ENCODE measurements at places on chromosomes 11 and 22.

GRCh38 chr22:30867746-30868662, 100.6 kb downstream of the MORC2 start:
- DNase-seq, result no peak

DNA sequence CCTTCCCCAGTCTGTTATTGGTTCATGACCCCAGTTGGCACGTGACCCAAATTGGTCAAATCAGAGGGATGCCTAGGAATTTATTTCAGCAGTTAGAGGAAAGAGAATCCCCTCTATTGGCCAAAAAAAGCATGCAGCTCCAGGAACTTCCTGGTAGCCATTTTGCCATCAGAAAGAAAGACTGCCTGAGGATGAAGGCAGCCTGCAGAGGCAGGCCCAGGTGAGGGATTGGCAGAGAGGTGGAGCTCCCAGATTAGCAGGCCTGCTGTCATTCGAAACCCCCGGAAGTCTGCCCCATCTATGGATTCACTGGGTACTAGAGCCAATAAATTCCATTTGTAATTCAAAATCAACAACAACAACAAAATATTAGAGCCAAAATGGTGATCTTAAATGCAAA, 207.6 kb downstream of the CWF19L2 start:
- DNase-seq, result no peak

DNA sequence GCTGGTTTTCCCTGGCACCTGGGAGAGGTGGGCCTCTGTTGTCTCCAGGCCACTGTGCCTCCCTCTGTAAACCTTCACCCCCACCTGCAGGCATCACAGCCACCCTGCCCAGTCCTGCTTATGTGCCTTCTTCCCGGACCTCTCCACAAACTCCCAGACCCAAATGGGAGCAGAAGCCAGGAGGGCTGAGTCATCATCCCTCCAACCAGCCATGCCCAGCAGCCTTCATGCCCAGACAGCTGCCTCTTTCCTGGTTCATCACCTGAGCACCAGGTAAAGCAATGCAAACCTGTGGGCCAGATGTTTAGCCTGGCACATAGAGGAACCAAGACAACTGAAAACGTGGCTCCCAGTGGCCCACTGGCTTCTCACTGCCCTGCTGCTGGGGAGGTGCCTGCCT, 2.1 kb upstream of the TMPRSS4 start:
- no peak for DNase-seq

DNA sequence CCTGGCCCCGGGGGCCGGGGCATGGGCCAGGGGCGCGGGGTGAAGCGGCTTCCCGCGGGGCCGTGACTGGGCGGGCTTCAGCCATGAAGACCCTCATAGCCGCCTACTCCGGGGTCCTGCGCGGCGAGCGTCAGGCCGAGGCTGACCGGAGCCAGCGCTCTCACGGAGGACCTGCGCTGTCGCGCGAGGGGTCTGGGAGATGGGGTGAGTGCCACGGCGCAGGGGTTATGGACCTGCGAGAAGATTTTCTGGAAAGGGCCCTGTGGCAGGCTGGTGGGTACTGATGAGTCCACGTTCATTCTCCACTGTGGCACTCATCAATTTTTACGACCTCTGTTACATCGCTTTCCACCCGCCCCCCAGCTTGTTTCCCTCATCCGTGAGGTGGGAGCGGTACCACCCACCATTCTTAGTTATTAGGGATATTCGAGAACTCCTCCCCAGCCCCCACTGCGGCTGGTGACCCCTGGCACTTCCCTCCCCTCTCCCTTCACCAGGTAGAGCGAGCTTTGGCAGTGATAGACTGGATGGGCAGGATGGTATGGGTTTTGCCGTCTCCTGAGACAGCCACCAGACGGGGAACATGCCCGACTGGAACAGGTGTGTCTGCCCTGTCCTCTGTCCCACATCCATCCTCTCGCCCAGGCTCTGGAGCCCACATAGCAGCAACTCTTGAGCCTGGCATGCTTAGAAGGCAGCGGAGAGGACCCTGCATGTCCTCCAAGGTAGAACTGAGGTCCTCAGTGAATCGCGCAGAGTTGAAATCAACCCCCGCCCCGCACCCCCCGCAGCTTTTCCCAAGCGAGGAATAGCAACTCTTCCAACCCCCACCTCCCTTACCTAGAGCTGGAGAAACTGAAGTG, 562 bp downstream of the DGAT2 start:
- DNase-seq, result no peak

DNA sequence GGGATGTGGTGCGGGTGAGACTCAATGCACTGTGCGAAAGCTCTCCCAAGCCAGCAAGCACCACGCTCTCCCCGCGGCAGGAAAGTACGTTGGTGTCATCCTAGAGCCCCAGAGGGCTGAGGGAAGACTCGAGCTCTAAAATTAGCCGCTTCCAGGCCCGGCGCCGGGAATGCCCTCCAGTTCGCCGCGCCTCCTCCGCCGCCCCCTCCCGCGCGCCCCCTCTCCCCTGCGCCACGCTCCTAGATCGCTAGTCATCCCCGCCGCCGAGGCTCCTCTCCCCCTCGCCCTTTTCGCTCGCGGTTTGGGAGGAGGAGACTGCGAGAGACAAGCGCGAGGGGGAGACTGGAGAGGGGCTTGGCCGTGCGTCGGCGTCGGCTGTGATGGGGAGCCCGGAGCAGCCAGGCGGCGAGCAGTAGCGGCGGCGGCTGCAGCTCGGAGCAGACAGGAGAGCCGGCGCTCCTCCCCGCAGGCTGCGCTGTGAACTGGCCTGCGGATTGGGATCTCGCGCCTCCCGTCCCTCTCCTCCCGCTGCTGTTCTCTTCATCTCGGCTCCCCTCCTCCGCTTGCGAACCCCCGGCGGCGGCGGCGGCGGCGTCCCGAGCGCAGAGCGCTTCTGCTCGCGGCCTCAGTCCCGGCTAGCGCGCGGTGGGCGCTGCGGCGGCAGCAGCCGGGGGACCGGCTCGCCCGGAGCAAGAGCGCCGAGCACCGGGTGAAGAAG, at the start of gene FAT3:
Gene FAT3, plus strand, starts transcription at position 412 of the 718 bp plus-strand sequence. CDS start 127,295 bp downstream, outside the sequence.
- no peak for DNase-seq

DNA sequence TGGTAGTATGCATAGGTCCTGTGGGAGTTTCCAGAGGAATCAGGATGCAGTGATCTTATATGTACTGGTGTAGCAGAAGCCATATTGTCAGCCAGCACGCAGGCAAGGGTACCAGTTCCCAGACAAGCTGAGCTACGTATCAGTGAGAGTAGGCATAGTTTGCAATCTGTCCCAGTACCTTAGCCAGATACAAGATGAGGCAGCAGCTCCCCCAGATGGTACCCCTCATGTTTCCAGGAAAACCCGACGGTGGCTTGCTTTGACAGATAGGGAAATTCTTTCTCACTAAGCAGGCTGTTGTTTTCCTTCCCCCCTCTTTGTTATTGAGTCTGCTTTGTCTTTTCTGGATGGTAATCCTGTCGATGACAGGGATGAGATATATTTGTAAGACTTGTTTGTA, 109.7 kb upstream of the RRM1 start:
- DNase-seq, result no peak

DNA sequence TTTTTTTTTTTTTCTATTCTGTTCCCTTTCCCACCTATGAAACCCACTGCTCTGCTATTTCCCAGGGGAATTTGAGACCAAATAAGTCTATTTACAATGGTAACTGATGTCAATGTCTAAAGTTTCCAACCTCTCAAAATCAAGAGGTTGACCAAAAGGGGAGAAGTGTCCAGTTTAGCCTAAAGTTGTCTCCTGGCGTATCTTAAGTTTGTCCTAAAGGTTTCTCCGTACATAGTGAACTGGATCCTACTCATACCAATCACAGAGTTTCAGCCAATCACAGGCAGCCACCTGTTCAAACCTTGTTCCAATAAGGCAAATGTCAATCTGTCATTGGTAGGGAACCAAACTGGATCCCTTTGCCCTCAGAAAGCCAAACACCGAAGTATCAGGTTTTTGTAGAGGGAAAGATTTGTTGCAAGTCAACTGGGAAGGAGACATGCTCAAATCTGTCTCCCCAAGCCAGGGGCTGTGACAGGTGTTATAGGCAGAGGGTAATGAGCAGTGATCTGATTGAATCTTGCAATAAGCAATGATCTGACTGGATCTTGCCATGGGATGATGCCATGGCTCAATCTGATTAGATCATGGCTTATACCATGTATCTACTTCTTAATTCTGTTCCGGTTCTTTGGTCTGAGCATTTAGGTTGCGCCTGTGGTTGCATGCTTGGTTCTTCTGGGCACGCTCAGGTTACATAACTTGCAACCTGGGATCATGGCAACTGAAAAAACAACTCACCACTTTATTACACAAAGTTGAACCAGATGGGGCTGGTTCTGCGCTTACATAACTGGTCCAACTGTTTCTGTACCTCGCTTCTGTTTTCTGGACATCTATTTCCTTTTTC, 1.1 kb upstream of the VPS37C start:
- no peak for DNase-seq

GRCh38 chr22:23166841-23167616, 13.3 kb upstream of the BCR start:
- DNase-seq, result no peak

GRCh38 chr11:79094616-79095015, 346.2 kb downstream of the TENM4 start:
- no peak for DNase-seq

GRCh38 chr11:66683877-66684276, 6.2 kb upstream of the RBM4B start:
- DNase-seq, result no peak

- DNase-seq, result no peak
Observed at GRCh38 chr22:19912271-19912999, 29.1 kb upstream of the COMT start.

DNA sequence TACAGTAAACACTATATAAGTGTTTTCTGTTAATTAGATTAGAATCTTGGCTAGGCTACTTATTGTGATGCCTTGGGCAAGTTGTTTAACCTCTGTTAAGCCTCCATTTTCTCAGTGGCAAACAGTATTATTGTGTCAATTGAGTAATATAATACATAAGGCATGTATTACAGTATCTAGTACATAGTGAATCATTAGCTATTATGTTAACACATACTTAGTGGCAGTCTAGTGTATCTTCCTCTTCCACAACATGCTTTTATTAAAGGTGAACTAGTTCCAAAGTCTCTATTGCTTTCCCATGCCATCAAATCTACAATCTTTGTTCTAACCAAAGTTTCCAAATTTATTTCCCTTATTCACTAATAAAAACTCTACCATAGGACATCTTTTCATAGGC, 200.9 kb downstream of the SOX6 start:
- no peak for DNase-seq

GRCh38 chr22:23176645-23177027, 3.7 kb upstream of the BCR start:
- DNase-seq, result peak; percentile 35
